Panc1 (cell line): ENCODE measurements at places on chromosomes 5 and 9. TPM values are rescaled to one million over a fixed set of nuclear protein-coding genes. Genes with fewer than 3 reads are reported as not detected.

DNA sequence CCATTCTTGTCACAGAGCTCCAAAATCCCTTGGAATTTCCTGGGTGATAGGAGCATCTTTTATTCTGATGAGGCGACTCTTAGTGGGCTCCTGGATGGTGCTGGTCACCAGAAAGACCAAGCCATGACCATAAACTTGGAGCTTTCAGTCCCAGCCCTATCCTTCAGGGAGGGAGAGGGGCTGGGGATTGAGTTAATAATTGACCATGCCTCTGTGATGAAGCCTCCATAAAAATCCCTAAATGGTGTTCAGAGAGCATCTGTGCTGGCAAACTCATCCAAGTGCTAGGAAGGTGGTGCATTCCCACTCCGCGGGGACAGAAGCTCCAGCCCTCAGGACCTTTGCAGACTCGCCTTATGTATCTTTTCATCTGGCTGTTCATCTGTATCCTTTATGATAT is 28.7 kb downstream of the MCCC2 start:
- H3K36me3 ChIP-seq = no peaks in the 10 kb centered on the region
- no peaks in the 10 kb centered on the region for H3K4me1 ChIP-seq
- H3K4me3 ChIP-seq = no peak overlapping the region
- no peak overlapping the region for H3K27ac ChIP-seq
- no peaks in the 10 kb centered on the region for H3K27me3 ChIP-seq
- no peak for DNase-seq

GRCh38 chr5:66653325-66653724 is 57.1 kb downstream of the MAST4 start:
- DNase-seq = no peak
- H3K4me1 ChIP-seq = no peaks in the 10 kb centered on the region
- no peaks in the 10 kb centered on the region for H3K27me3 ChIP-seq
- H3K36me3 ChIP-seq = no peaks in the 10 kb centered on the region
- no peak overlapping the region for H3K27ac ChIP-seq

GRCh38 chr5:54988817-54989216 is 3.4 kb upstream of the ESM1 start:
- H3K4me3 ChIP-seq = no peak overlapping the region
- H3K4me1 ChIP-seq = no peaks in the 10 kb centered on the region
- peaks cover 20% of the 10 kb centered on the region for H3K27me3 ChIP-seq
- no peak overlapping the region for H3K27ac ChIP-seq

- H3K27ac ChIP-seq = no peak overlapping the region
- no peak for DNase-seq
- H3K4me1 ChIP-seq = no peaks in the 10 kb centered on the region
- no peaks in the 10 kb centered on the region for H3K36me3 ChIP-seq
- H3K27me3 ChIP-seq = no peaks in the 10 kb centered on the region
These were observed 71.0 kb downstream of the LRRC70 start for GRCh38 chr5:62649476-62650113.

DNA sequence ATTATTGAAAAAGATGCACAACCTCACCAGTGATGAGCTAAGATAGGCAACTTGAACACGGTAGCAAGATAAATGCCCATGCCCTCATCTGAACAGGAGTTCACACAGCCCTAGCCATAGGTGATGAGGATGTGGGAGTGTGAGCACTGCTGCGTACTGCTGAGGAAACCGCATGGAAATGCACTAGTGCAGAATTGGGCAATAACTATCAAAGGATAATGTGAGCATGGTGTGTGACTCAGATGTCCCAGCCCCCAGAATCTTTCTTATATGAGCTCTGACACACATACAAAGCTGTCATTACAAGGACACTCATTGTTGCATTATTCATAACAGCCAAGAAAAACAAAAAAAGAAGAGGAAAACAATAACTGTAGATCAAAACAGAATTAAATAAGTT is 521.2 kb downstream of the IRX1 start:
- H3K4me1 ChIP-seq = no peaks in the 10 kb centered on the region
- H3K27ac ChIP-seq = no peak overlapping the region
- H3K27me3 ChIP-seq = no peaks in the 10 kb centered on the region
- H3K4me3 ChIP-seq = no peak overlapping the region
- no peaks in the 10 kb centered on the region for H3K36me3 ChIP-seq

DNA sequence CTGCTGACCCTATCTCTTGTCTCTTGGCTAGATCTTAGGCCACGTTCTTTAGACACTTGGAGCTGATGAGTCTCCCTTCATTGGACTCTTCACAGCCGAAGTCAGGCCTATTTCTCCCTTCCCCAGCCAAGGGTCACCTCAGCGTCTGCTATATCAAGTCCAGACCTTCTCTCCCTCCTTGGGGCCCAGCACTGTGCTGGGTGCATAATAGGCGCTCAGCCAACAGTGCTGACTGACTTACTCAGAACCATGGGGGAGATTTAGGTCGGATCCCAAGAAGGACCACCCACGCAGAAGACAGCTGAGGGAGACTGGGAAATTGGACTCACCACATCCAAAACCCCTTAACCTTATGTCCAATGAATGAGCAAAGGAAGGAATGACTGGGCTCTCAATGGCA is 5.6 kb upstream of the AMBP start:
- H3K27me3 ChIP-seq = no peaks in the 10 kb centered on the region
- no peak overlapping the region for H3K4me3 ChIP-seq
- DNase-seq = no peak
- no peaks in the 10 kb centered on the region for H3K4me1 ChIP-seq
- no peak overlapping the region for H3K27ac ChIP-seq

DNA sequence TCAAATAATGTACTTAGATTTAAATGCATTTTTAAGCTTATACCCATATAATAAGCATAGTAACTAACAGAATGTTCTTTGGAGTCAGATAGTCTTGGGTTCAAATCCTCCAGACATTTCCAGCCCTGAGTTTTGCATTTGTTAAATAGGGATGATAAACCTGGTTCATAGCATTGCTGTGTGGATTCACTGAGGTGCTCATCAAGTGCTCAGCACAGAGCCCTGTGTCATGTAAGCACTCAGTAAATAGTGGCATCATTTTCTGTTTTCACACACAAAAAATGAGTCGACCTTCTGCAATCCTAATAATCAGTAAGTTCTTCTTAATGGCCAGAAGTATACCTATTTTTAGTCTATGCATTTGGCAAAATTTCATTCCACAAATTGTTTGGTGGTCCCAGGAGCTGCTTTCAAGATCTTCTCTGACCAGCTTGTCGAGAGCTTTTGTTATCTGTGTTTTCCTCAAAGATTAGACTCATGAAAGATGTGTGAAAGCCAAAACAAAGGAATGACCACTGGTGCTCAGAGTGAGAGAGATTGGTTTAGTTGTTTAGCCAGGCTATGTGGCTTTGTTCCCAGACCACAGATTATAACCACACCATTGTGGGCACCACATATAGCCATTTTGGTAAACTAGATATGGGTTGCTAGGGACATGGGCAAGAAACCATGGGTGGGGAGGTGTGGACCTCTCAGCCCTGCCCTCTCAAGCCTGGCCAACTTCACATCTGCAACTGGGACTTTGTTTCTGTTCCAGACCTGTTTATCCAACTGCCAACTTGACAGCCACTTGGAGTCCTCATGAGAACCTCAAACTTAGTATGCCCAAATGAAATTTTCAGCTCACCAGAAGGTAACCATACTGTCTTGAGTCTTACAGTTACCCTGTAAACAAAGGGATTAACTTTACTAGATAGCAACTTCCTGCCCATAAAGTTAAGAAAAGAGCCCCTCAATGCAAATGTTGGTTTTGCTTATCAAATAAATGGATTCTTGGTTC is 45.0 kb downstream of the DOCK8 start:
- no peak for DNase-seq
- H3K27ac ChIP-seq = no peak overlapping the region
- H3K27me3 ChIP-seq = no peaks in the 10 kb centered on the region
- no peaks in the 10 kb centered on the region for H3K4me1 ChIP-seq
- H3K4me3 ChIP-seq = no peak overlapping the region
- no peaks in the 10 kb centered on the region for H3K36me3 ChIP-seq

- DNase-seq = no peak
- no peaks in the 10 kb centered on the region for H3K36me3 ChIP-seq
- H3K27ac ChIP-seq = no peak overlapping the region
- no peaks in the 10 kb centered on the region for H3K4me1 ChIP-seq
- no peak overlapping the region for H3K4me3 ChIP-seq
These were observed 323.7 kb upstream of the CD180 start for GRCh38 chr5:67520161-67520908.

- no peak overlapping the region for H3K27ac ChIP-seq
- H3K4me1 ChIP-seq = no peaks in the 10 kb centered on the region
- DNase-seq = no peak
- no peaks in the 10 kb centered on the region for H3K27me3 ChIP-seq
- no peak overlapping the region for H3K4me3 ChIP-seq
These were observed 93.2 kb upstream of the ADAMTS16 start for GRCh38 chr5:5046680-5047502.

- no peak overlapping the region for H3K4me3 ChIP-seq
- DNase-seq = no peak
- H3K27me3 ChIP-seq = no peaks in the 10 kb centered on the region
- no peak overlapping the region for H3K27ac ChIP-seq
- H3K36me3 ChIP-seq = no peaks in the 10 kb centered on the region
These were observed 20.0 kb downstream of the SLC24A2 start for GRCh38 chr9:19768798-19769197.

- no peak overlapping the region for H3K4me3 ChIP-seq
- H3K27ac ChIP-seq = no peak overlapping the region
- H3K4me1 ChIP-seq = no peaks in the 10 kb centered on the region
- H3K27me3 ChIP-seq = no peaks in the 10 kb centered on the region
These were observed 66.6 kb upstream of the CTNNA1 start for GRCh38 chr5:138686668-138687067.

- no peak overlapping the region for H3K4me3 ChIP-seq
- H3K4me1 ChIP-seq = no peaks in the 10 kb centered on the region
- DNase-seq = no peak
- no peaks in the 10 kb centered on the region for H3K36me3 ChIP-seq
- H3K27me3 ChIP-seq = no peaks in the 10 kb centered on the region
These were observed 1107.9 kb downstream of the PTPRD start for GRCh38 chr9:9504869-9505268.

DNA sequence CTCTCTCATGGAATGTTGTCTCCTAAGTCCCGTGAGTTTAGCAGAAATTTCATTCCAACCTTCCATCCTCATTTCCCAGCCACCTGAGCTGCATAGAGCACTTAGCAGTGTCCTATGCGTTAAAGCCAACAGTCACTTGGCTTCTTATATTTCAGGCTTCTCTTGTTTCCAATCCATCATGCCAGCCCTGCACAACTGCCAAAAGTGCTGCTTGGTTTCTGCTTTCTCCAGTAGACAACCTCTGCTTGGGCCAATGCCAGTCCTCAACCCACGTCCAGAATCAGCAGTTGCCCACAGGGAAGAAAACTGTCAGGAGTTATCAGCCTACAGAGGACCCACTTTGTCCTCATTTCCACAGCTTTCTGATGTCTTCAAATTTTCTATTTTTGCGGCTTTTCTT is 42.5 kb downstream of the KCNIP1 start:
- no peaks in the 10 kb centered on the region for H3K36me3 ChIP-seq
- no peaks in the 10 kb centered on the region for H3K4me1 ChIP-seq
- no peak overlapping the region for H3K4me3 ChIP-seq
- no peaks in the 10 kb centered on the region; the same call in 1 of the 2 replicates for H3K27me3 ChIP-seq

GRCh38 chr5:15995341-15996052 is 184.1 kb downstream of the MARCHF11 start:
- DNase-seq = peak; percentile 8
- no peaks in the 10 kb centered on the region for H3K4me1 ChIP-seq
- no peaks in the 10 kb centered on the region for H3K36me3 ChIP-seq

DNA sequence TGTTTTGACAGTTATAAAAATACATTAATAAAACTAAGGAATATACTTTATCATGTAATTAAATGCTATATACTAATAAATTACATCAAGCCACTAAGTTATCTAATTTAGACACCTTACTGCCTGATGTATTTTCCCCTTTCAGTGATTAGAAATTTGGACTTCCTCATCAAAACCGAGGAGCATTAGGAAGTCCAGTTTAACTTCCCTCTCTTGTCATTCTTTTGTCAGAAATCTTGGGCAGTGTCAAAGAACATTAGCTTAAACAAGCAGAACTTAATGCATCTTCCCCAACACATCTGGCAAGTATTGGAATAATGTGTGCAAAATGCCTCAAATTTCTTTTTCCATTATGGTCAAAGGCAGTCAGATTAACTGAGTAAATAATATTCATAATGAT is 81.6 kb downstream of the PLPP1 start:
- H3K27me3 ChIP-seq = no peaks in the 10 kb centered on the region
- no peak overlapping the region for H3K27ac ChIP-seq
- no peak for DNase-seq
- H3K36me3 ChIP-seq = no peaks in the 10 kb centered on the region
- no peak overlapping the region for H3K4me3 ChIP-seq

DNA sequence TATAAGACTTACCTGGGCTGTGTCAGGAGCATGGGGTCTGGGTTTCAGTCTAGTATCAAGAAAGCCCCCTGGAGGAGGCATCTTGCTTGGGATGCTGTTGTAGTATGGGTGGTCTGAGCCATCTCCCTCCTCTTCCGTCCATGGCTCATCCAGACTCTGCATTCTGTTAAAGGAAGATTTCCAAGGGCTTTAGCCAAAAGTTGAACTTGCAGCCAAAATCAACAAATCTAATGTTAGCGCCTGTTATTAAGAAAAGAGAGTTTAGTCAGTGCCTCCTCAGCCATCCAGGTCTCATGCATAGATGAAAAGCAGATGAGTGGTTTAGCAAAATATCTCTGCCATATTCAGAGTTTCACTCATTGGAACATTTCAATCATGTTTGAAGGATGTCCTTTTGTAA is 55.6 kb downstream of the S1PR3 start:
- no peaks in the 10 kb centered on the region for H3K4me1 ChIP-seq
- H3K36me3 ChIP-seq = no peaks in the 10 kb centered on the region
- no peaks in the 10 kb centered on the region for H3K27me3 ChIP-seq

DNA sequence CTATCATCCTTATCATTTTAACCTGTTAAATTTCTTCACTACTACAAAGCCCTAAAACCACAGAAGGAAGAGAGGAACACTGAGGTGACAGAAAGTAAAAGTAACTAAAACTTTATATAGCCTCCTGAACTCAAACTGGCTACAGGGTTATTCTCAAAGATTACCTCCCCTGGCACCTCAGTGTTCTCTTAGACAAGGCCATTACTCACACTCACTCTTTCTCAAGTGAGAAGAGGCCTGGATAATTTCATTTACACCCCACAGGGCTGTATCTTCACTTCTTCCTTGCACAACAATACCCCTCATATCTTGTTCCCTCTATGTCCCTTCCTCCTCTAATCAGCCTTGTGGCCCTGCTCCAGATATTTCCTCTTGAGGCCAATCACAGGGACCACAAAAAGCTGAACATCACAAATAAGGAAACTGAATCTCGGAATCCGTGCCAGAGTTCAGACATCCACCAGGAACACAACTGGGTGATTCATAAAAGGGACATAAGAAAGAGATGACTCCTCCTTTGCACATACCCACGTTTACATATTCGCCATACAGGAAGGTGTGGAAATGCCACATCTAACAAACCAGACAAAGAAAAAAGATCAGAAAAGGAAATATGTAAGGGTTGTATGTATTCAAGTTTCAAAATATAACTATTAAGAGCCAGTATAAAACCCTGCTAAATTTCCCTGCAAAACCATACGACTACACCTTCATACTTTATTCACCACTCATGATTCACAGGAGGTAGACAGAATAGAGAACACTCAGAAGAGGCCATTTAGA is 1.7 kb upstream of the KLHL3 start:
- H3K27me3 ChIP-seq = no peaks in the 10 kb centered on the region
- no peaks in the 10 kb centered on the region; the same call in 1 of the 2 replicates for H3K4me1 ChIP-seq
- no peak overlapping the region for H3K27ac ChIP-seq
- H3K4me3 ChIP-seq = no peak overlapping the region

GRCh38 chr5:159083548-159084452 is 15.9 kb downstream of the EBF1 start:
- H3K27ac ChIP-seq = no peak overlapping the region
- no peak for DNase-seq
- no peak overlapping the region for H3K4me3 ChIP-seq
- no peaks in the 10 kb centered on the region for H3K4me1 ChIP-seq
- no peaks in the 10 kb centered on the region for H3K36me3 ChIP-seq
- peaks cover 27% of the 10 kb centered on the region for H3K27me3 ChIP-seq

The BARX1 gene
- total RNA-seq = 81.2 TPM

The AGXT2 gene
- total RNA-seq = not detected

The NAA35 gene
- total RNA-seq = 21.3 TPM

The PRDM9 gene
- not detected for total RNA-seq

The CCL21 gene
- not detected for total RNA-seq
